ENCODE measurements at places on chromosomes 2 and 18. TPM values are rescaled to one million over a fixed set of nuclear protein-coding genes. Genes with fewer than 3 reads are reported as not detected.

ILKAP gene
- 48.8 TPM for total RNA-seq

DPP4 gene
- 1.2 TPM for total RNA-seq

ANKRD30BL gene
- 33.8 TPM for total RNA-seq

IL1R2 gene
- total RNA-seq: not detected

CSRNP3 gene
- 98.3 TPM for total RNA-seq

CCT4 gene
- 90.5 TPM for total RNA-seq

NOSTRIN gene
- 8.7 TPM for total RNA-seq

IL1B gene
- total RNA-seq: 1.1 TPM

COLEC12 gene
- 25.3 TPM for total RNA-seq

ERBB4 gene
- total RNA-seq: 154 TPM

CD207 gene
- total RNA-seq: not detected

TUBA3E gene
- not detected for total RNA-seq

DCDC2C gene
- total RNA-seq: not detected

UGT1A5 gene
- total RNA-seq: not detected

PFN4 gene
- 1.00 TPM for total RNA-seq

KCNG2 gene
- total RNA-seq: 2.1 TPM

SERPINB11 gene
- total RNA-seq: not detected

FIGLA gene
- total RNA-seq: not detected

TMEM247 gene
- not detected for total RNA-seq

ASTL gene
- not detected for total RNA-seq

MRPS5 gene
- 49.5 TPM for total RNA-seq

RNF144A gene
- total RNA-seq: 53.9 TPM

DSG1 gene
- 0.27 TPM for total RNA-seq

EN1 gene
- total RNA-seq: 5.4 TPM

SRD5A2 gene
- total RNA-seq: 0.18 TPM

LHCGR gene
- total RNA-seq: 1.5 TPM

TANC1 gene
- total RNA-seq: 40.3 TPM

RGPD4 gene
- not detected for total RNA-seq

NEU2 gene
- total RNA-seq: not detected

HOXD11 gene
- not detected for total RNA-seq

RFX8 gene
- 0.36 TPM for total RNA-seq

COL4A4 gene
- total RNA-seq: 3.0 TPM

RNU2-63P gene
- total RNA-seq: not detected

OR6B2 gene
- not detected for total RNA-seq

PLCD4 gene
- total RNA-seq: 1.2 TPM

DNAJC5G gene
- 1.3 TPM for total RNA-seq

KCTD18 gene
- 8.3 TPM for total RNA-seq

C2orf80 gene
- 12.2 TPM for total RNA-seq

B3GNT2 gene
- 9.9 TPM for total RNA-seq

MAP3K19 gene
- 3.1 TPM for total RNA-seq

TUBB6 gene
- total RNA-seq: 52.5 TPM

TBR1 gene
- 0.64 TPM for total RNA-seq

BZW1 gene
- 290 TPM for total RNA-seq

IL18R1 gene
- total RNA-seq: 0.09 TPM

SLC5A7 gene
- 3.1 TPM for total RNA-seq

ABCG8 gene
- total RNA-seq: 0.27 TPM

ZNF396 gene
- 3.8 TPM for total RNA-seq
